Activated naive CD4-positive, alpha-beta T cell treated with anti-CD3 and anti-CD28 coated beads, Interleukin-2, amount 10 ng/mL, durations not matched to agents 7 days and 5 days (primary cell): ENCODE measurements at places on chromosomes 7 and 10.

GRCh38 chr10:111290649-111291048, 213.8 kb downstream of the ADRA2A start:
- H3K4me3 ChIP-seq = no peak overlapping the region
- H3K27me3 ChIP-seq = peaks cover 4% of the 10 kb centered on the region
- no peaks in the 10 kb centered on the region for H3K4me1 ChIP-seq
- no peaks in the 10 kb centered on the region for H3K36me3 ChIP-seq
- no peak overlapping the region for H3K27ac ChIP-seq

GRCh38 chr10:44017483-44018145, 367.3 kb downstream of the CXCL12 start:
- H3K27ac ChIP-seq = peak overlapping the region; percentile 60
- H3K36me3 ChIP-seq = no peaks in the 10 kb centered on the region
- H3K4me1 ChIP-seq = no peaks in the 10 kb centered on the region
- no peak for DNase-seq

DNA sequence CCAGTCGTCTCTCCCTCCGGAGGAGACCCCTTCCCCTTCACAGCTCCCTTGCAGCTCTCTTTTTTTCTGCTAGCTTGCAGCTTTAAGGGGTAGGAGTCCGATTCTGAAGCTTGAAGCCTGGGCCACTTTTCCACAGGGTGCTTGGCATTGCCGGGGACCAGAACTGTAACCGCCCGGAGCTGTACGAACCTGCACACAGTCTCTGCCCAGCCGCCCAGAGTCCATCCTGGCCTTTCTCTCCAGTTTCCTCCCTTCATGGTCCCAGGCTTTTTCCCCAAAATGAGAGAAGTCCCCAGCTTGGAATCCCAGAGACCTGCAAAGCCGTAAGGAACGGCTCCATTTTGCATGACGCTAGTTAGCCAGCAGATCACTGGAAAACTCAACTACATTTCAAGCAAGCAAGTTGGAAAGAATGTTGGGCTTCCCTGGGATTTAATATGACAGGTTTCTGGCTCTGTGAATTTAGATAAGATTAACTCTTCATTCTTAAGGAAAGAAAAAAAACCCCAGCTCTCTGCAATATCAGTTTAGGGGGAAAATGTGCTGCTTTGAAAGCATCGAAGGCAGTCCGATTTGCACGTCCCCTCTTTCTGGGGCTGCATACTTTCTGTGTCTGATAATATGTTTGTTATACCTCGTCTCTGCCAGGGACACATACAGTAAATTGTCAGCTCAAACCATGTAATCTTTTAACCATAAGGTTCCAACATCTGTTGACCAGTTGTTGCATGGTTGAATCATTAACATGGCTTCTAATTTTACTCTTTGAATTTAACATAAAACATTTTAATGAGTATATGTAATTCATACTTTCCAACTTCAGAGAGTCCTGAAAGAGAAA, 190.0 kb upstream of the LYZL2 start:
- DNase-seq = no peak
- peaks cover 16% of the 10 kb centered on the region for H3K27me3 ChIP-seq
- H3K27ac ChIP-seq = no peak overlapping the region
- H3K4me3 ChIP-seq = no peak overlapping the region
- H3K4me1 ChIP-seq = no peaks in the 10 kb centered on the region
- no peaks in the 10 kb centered on the region for H3K36me3 ChIP-seq

DNA sequence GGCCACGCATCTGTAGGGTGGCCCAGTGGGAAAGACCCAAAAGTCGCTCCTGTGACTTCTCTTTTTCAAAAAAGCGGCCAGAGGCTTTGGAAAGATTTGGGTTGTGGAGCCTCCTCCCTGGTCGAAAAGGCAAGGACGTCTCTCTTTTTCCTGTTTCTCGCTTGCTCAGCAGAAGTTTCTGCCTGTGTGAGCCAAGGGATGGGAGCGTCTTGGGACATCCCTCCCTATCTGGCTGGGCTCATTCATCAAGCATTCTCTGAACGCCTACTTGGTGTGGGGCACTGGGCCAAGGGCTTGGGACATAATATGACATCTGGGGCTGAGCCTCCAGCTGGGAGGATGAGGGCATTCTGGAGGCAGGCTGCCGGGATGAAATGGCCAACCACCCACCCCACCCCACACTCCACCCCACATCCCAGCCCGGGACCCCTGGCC, 120.9 kb downstream of the C10orf105 start:
- H3K27ac ChIP-seq = no peak overlapping the region
- H3K4me1 ChIP-seq = no peaks in the 10 kb centered on the region
- H3K27me3 ChIP-seq = peaks cover 8% of the 10 kb centered on the region
- no peaks in the 10 kb centered on the region for H3K36me3 ChIP-seq
- no peak overlapping the region for H3K4me3 ChIP-seq
- no peak for DNase-seq

GRCh38 chr10:17217631-17218232, 10.3 kb upstream of the VIM start:
- DNase-seq = no peak
- peak overlapping the region; percentile 79 for H3K27ac ChIP-seq
- H3K27me3 ChIP-seq = peaks cover 1% of the 10 kb centered on the region
- peaks cover 42% of the 10 kb centered on the region for H3K4me1 ChIP-seq

GRCh38 chr10:121262774-121263430, 335.3 kb downstream of the FGFR2 start:
- no peak overlapping the region for H3K27ac ChIP-seq
- no peaks in the 10 kb centered on the region for H3K27me3 ChIP-seq
- no peaks in the 10 kb centered on the region for H3K4me1 ChIP-seq
- no peaks in the 10 kb centered on the region for H3K36me3 ChIP-seq
- DNase-seq = no peak

DNA sequence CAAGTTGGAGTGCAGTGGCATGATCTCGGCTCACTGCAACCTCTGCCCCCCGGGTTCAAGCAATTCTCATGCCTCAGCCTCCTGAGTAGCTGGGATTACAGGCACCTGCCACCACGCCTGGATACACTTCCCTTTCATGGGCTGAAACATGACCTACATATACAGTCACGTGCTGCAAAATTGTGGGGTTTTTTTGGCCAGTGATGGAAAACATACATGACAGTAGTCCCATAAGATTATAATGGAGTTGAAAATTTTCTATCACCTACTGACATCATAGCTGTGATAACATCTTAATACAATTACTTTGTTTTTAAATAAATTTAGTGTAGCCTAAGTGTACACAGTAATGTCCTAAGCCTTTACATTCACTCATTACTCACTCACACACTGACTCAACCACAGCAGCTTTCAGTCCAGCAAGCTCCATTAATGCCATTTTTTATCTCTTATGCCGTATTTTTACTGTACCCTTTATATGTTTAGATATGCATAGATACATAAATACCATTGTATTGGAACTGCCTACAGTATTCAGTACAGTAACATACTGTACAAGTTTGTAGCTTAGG, 79.9 kb upstream of the TMEM196 start:
- no peak overlapping the region for H3K4me3 ChIP-seq
- no peak for DNase-seq
- no peaks in the 10 kb centered on the region for H3K27me3 ChIP-seq
- no peaks in the 10 kb centered on the region for H3K4me1 ChIP-seq
- no peak overlapping the region for H3K27ac ChIP-seq
- no peaks in the 10 kb centered on the region for H3K36me3 ChIP-seq

DNA sequence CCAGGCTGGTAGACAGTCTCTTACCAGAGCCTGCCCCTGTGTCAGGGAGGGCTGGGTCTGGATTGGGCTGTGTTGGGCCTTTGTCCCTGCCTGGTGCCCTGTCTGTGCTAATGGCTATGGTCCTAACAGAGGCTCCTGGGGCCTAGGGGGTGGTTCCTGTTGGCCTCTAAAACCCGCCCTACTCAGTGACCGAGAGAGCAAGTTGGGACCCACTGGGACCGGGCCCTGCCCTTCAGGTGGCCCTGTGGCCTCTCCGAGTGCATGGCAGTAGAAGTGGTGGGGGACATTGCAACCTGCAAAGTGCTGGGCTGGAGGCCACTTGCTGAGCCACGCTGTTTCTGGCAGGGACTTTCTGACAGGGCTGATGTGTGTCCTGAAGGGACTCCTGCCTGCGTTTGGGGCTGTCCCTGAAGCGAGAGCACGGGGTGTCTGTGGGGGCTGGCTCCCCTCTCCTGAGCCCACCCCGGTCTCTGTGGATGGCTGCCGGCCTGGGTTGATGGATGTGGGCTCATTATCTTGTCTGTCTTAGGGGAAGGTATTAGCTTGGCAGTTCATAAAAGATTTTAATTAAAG, 56.2 kb downstream of the GLRX3 start:
- no peak overlapping the region for H3K4me3 ChIP-seq
- H3K27me3 ChIP-seq = peaks cover 15% of the 10 kb centered on the region

DNA sequence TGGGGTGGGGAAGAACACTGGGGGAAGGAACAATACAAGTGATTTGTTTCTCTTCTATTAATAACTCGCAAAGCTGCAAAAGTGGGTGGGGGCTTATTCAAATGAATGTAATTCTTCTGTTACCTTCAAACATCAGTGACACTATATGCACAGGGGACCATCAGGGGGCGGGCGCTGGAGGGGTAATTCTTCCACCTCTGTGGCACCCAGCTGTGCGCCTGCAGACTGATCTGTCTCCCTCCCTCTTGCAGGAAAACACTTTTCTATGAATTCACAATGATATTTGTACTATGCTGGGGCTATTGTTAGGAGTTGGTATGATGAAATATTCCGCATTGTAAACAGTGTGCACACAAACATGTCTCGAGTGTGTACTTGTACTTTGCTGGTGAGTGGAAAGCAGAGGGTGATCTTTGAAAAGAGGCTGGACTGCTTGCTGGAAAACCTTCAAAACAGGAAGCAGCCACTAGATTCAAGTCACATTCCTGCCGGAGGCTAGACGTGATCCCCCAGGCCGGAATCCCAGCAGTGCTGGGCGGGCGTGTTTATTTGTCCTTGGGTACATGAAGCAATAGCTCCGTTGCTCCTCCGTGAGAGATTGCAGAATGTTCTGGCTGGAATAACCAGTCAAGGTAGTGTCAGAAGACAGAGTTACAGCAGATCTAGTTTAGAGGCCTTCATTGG, 15.8 kb upstream of the BNIP3 start:
- no peaks in the 10 kb centered on the region for H3K36me3 ChIP-seq
- no peak for DNase-seq
- H3K27ac ChIP-seq = no peak overlapping the region
- no peak overlapping the region for H3K4me3 ChIP-seq

DNA sequence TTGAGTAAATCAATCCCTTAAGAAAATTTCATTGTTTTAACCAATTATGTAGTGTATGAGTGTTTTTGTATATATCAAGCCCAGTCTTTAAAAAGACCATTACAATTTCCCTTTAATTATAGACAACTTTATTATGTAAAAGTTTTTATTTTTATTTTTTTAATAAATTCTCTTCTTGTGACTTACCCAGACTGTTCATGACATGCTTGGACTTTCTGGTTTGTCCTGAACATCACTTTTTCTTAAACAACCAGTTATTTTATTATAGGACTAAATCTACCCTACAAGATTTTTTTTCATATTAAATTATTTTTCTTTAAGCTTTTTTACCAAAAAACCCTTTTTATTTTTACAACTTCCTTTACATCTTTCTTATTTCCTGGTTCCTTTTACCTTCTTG, 410.4 kb downstream of the ATRNL1 start:
- no peaks in the 10 kb centered on the region for H3K36me3 ChIP-seq
- no peak for DNase-seq
- H3K27ac ChIP-seq = no peak overlapping the region
- H3K4me3 ChIP-seq = no peak overlapping the region
- H3K27me3 ChIP-seq = no peaks in the 10 kb centered on the region
- no peaks in the 10 kb centered on the region for H3K4me1 ChIP-seq

- peaks cover 5% of the 10 kb centered on the region for H3K4me1 ChIP-seq
- no peaks in the 10 kb centered on the region for H3K36me3 ChIP-seq
- no peak for DNase-seq
- H3K4me3 ChIP-seq = no peak overlapping the region
Observed at GRCh38 chr7:143480501-143480900, 2.8 kb downstream of the TAS2R41 start.

GRCh38 chr7:138186951-138187351, 110.7 kb downstream of the AKR1D1 start:
- no peaks in the 10 kb centered on the region for H3K27me3 ChIP-seq
- no peak overlapping the region for H3K27ac ChIP-seq
- no peak overlapping the region for H3K4me3 ChIP-seq
- H3K4me1 ChIP-seq = no peaks in the 10 kb centered on the region

- no peak overlapping the region for H3K27ac ChIP-seq
- peaks cover 38% of the 10 kb centered on the region for H3K27me3 ChIP-seq
- no peak for DNase-seq
- H3K36me3 ChIP-seq = no peaks in the 10 kb centered on the region
Observed at GRCh38 chr10:103568505-103568904, 75.0 kb downstream of the NEURL1 start.

DNA sequence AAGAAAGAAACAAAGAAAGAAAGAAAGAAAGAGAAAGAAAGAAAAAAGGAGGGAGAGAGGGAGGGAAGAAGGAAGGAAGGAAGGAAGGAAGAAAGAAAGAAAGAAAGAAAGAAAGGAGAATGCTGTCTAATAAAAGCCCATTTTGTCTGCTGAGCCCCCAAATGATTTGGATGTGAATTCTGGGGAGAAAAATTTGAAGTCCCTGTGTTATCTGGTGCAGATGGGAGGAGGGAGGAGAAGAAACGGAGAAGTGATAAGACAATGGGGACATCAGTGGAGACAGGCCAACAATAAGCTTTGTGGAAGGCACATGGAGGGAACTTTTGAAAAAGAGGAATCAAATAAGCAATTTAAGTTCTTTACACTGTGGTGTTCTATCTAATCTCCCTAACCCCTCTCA, 24.6 kb upstream of the TMEM273 start:
- no peak overlapping the region for H3K4me3 ChIP-seq
- no peak overlapping the region for H3K27ac ChIP-seq
- H3K36me3 ChIP-seq = no peaks in the 10 kb centered on the region
- peaks cover 5% of the 10 kb centered on the region for H3K4me1 ChIP-seq
- no peak for DNase-seq

DNA sequence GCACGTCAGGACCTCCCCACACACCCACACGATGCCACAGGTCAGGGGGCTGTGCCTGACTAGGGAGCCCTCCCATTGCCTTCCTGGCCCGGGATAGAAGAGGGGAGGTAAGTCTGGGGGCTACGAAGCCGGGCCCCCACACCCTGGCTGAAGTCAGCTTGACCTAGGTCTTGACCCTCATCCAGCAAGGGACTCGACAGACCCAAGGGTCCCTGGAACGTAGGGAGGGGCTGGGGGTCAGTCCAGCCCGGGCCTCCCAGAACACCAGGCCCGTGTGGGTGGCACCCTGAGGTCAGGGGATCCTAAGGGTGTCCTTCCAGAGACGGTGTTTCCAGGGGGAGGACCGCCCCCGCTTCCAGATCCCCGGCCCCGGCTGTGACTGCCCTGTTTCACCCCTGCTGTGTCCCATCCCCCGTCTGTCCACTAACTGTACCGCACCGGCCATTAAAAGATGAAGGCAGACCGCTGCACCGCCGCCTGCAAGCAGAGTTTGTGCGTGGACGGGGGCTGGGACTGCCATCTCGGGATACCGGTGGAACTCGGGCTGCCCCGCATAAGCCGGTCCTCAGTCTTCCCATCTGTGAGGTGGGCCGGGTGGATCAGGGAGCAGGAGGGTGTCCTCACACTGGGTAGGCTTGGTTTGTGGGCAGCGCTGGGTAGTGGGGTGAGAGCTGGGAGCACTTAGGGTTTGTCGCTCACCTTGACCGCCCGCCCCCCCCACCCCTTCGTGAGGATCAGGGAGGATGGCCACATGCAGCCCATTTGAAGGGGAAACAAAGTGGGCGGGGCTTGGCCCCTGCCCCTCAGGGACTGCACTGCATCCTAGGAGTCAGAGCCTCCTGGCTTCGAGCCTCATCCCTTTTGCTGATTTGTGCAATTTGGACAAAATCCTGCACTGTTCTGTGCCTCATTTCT, 21.1 kb downstream of the SLC29A4 start:
- no peak for DNase-seq
- peaks cover 4% of the 10 kb centered on the region for H3K36me3 ChIP-seq
